ENCODE measurements at places on chromosomes 3 and 15.
A peak's percentile ranks its signal among the peaks of the same experiment; 100 is the strongest.

DNA sequence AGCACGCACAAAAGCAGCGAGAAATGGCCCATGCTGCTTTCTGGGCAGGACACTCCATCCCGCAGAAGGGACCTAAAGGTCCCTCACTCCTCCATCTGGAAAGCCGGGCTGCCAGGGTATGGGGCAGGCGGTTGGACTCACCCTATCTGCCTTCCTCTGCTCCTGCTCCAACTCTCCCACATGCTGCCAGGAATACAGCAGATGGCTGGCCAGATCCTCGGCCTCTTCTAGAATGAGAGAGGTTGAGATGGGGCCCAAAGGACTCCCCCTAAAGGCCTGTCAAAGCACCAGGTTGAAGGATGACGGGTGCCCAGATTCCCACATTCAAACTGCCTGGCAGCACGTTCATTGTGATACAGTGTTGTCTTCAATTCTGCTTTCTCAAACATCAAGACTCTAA lies 85.1 kb upstream of the C2CD4B start:
- no peak for DNase-seq

GRCh38 chr3:69320871-69321271 lies 65.0 kb downstream of the FRMD4B start:
- DNase-seq = no peak

DNA sequence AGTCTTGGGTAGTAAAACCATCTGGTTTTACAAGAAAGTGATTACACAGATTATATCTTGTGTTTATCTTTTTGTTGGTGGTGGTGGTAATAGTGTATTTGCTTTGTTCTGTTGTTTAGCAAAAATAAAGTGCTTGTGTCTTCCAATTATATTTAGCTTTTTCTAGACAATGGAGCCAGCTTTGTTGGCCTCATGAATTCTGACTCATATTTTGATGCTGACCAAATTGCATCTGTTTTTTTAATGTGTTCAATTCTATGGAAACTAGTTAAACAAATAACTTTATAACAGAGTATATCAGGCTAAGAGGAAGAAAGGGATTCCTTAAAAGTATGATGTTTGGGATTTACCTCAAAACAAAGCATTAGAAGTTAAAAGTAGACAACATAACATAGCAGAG lies 69.3 kb upstream of the BFSP2 start:
- DNase-seq = no peak

- DNase-seq = no peak
Observed at GRCh38 chr15:32682569-32682968, 35.2 kb upstream of the GREM1 start.

GRCh38 chr3:185094697-185095096 lies 58.2 kb downstream of the C3orf70 start:
- no peak for DNase-seq

GRCh38 chr15:56208185-56208584 lies 35.5 kb downstream of the RFX7 start:
- no peak for DNase-seq

DNA sequence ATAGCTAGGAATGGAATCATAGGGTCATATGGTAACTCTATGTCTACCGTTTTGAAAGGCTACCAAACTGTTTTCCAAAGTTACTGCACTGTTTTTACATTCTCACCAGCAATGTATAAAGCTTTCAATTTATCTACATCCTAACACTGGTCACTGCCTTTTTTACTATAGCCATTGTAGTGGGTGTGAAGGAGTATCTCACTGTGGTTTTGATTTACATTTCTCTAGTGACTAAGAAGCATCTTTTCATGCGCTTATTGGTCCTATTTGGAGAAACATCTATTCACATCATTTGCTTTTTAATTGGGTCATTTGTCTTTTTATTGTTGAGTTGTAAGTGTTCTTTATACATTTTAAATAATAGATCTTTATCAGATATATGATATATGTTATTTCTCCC lies 53.3 kb downstream of the PIK3R4 start:
- no peak for DNase-seq

GRCh38 chr3:32596909-32597369 lies 26.3 kb upstream of the DYNC1LI1 start:
- DNase-seq = no peak

- DNase-seq = no peak
Observed at GRCh38 chr3:73521734-73522336, 102.9 kb downstream of the PDZRN3 start.

- DNase-seq = no peak
Observed at GRCh38 chr15:78800189-78800588, 11.1 kb downstream of the ADAMTS7 start.

DNA sequence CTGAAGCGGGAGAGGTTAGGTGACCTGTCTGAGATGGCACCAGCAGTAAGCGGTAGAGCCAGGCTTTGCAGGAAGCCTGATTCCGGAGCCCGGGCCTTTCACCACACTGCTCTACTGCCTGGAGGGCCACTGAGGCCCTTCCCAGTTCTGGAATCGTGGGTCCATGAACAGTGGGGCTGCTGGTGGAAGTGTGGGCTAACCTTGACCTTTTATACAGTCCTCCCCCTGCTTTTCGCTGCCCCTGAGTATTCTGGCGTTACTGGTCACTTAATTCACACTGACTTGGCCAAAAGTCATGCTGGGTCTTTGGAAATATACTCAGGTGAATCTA lies 2.6 kb upstream of the ABTB1 start:
- no peak for DNase-seq

GRCh38 chr3:119759962-119760361 lies 21.9 kb upstream of the NR1I2 start:
- DNase-seq = no peak

DNA sequence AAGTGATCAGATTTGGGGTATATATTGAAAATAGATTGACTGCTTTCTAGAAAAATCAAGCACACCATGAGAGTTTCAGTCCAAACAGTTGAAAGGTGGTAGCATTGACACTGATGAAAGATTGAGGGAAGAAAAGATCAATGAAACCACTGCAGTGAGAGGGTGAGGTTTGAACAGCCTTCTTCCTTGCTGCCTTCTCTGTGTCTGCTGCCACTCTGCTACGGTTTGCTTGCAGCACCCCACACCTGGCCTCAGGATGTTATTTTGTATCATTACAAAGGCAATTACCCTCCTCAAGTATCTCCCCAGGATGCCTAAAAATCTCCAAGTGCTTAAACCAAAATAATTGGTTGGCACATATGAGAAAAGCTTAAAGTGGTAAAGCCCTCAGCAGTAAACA lies 683.6 kb upstream of the ARPP21 start:
- DNase-seq = no peak

GRCh38 chr3:102002056-102002455 lies 152.7 kb downstream of the NFKBIZ start:
- DNase-seq = no peak

DNA sequence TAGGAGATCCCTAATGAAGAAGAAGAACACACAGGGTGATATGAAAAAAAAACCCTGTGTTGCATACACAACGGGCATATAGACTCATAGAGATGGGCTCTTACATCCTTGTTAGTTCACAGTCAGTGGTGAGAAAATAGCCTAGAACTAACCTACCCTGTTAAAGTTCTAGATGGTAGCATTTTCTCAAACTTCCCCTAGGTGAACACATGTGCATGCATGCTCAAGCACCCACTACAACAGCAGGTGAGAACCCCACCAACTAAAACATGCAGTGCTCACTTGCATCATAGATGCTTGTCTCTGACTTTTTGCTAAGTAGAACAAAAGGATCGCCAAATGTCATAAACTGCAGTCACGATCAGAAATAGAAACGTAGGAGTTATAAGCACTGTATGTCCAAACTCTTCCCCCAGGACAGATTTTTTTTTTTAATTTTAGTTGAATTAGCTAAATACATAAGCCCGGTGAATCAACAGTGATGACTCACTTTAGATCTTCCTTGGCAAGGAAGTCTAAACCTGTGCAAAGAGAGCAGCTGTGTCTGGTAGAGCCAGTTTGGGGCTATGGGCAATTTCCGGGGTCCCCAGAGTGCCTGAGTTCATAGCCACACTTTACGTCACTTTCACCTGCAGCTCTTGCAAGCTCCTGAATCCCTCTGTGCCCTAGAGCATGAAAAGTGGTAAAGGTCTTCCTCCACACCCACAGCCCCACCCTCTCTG lies 96.2 kb upstream of the SEMA6D start:
- no peak for DNase-seq

GRCh38 chr15:74798388-74799254 lies 14.0 kb upstream of the LMAN1L start:
- no peak for DNase-seq

- no peak for DNase-seq
Observed at GRCh38 chr15:78623786-78624497, 3.1 kb upstream of the CHRNA3 start.

- no peak for DNase-seq
Observed at GRCh38 chr15:57387564-57388076, 11.3 kb downstream of the CGNL1 start.

DNA sequence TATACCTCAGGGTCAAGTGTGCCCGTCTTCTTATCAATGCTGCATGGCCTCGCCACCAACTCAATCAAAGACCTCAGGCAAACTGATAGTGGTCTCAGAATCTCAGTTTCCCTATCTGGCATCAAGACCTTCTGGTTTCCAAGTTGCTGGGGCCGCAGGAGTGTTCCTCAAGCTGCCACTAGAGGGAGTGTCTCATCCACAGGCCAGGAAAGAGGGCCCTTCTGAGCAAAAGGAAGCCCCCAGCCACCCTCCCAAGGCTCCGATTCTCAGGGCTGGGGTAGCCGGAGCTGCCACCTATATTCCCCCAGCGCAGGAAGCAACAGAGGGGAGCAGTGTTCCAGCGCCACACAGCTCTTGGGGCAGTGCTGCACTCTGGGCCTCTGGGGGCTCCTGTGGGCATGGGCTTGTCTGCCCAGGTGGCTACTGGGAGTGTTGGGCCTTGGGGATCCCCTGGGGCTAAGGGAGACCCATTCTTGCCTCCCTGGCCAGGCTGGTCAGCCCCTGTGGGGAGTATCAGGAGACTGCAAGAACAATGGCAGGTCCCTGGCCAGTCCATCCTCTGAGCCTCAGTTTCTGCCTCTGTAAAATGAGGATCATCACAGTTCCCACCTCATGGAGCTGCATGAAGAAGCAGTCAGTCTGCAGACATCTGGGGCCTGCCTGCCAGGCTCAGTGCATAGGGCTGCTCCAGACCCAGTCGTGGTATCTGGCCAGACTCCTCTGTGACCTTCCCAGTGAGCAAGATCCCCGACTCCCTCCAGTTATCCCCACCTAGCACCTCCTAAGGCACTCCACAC lies 23.4 kb upstream of the SEC13 start:
- DNase-seq = peak; percentile 39

DNA sequence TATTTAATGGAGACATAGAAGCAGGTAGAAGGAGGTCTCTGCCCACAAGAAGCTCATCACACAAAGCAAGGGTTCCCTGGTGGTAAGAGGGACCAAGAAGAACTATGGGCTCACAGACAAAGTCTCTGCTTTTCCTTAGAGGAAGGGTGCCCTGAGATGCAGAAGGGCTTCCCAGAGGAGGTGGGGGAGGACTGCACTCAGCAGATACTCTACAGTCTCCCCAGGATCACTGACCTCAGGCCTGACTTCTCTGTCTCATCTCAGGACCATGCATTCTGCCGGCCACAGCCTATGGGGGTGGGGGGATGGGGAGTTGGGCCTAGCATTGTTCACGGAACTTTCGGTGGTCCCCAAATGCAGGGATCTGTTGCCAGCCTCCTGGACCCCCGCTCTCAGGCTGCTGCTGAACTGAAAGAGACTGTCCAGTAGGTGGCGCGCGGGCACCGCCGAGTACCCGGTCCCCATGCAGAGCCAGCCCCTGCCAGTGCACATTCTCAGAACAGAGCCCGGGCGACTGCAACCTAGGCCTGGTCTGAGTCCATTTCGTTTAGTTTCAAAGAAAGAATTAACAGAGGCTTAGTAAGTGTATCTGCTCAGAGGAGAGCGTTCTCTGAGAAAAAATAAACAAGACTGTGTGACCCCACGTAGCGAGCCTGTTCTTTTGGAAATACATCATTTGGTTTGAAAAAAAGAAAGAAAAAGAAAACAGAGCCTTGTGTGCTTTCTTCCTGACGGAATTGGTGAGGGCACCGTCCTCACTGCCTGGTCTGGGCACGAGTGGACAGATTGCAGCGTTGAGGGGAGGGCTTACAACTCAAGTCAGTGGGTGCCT lies 74.1 kb downstream of the LRTM1 start:
- DNase-seq = no peak

DNA sequence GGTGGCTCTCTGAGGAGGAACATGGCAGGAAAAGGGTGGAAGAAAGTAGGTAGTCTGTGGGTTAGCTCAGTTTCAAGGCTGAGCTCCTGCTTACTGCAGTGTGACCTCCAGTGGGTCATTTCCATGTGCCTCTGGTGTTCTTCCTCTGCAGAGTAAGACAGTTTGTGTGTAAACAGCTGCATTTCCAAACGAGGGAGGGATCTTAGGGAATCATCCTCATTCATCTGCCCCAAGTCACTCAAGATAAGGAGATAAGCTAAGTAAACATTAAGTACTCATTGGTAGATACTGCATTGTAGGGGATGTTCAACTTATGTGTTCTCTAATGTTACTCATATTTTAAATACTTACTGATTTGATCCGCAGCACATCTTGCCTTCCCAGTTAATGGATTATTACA lies 83.6 kb downstream of the CLSTN2 start:
- DNase-seq = no peak

DNA sequence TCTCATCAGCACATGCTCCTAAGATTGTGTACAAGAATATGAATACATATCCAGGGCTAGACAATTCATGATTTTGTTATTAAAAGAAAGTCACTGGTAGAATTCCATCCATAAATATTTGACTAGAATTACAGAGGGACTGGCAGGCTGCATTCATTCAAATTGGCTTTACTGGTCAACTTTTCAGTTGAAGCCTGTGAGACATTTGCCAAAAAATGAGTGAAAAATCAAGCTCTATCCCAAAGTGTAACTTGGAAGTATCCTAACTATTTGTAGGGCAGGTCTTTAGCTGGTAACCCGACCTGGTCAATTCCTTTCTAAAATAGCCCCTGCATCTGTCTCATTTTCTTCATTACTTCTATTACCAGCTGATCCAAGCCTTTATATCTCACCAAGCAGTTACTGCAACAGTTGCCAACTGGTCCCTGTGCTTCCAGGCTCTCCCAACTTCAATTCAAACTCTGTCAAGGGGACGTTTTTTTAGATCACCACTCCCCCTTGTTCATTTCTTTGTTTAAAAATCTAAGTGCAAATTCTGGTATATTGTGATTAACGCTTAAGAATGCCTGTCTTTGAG lies 173.1 kb upstream of the TBL1XR1 start:
- no peak for DNase-seq

DNA sequence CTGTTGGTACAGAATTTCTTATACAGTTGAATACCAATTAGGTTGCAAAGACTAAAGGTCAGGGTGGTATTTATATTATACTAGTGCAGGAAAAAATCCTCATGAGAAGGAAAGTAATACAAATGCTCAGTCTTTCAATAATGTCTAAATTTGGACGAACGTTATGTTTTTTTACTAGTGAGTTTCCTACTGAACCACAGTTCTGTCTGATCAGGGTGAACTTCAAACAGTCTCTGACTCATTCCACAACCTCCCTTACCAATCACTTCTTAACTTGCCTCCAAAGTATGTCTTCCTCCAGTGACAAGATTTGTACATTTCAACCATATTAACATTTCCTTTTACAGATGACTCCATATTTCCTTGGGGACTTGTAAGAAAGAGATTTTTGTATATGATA lies 3.4 kb downstream of the TMEM212 start:
- DNase-seq = no peak

GRCh38 chr3:38382506-38383080 lies 36.0 kb downstream of the XYLB start:
- DNase-seq = no peak
